ENCODE measurements at places on chromosomes 3 and 15.

DNA sequence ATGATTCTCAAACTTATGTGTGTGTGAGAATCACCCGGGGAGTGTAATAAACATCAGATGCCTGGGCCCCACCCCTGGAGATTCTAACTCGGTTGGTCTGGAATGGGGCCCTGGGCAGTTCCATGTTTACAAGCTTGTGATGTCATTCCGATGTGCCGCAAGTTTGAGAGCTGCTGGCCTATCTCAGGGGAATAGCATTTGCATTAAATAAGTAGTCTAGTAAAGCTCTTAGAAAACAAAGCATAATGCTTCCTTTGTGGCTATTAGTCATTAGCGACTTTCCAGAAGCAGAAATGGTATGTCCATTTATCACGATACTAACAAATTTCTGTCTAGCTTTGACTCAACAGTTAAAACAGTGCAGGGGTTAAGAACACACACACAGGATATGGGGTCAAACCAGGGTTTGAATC lies 20.9 kb downstream of the PGBD4 start:
- DNase-seq: no peak

- DNase-seq: no peak
Measured at GRCh38 chr3:115165266-115165665, 18.2 kb upstream of the ZBTB20 start.

GRCh38 chr3:32216172-32216783 lies 22.2 kb upstream of the CMTM8 start:
- no peak for DNase-seq

DNA sequence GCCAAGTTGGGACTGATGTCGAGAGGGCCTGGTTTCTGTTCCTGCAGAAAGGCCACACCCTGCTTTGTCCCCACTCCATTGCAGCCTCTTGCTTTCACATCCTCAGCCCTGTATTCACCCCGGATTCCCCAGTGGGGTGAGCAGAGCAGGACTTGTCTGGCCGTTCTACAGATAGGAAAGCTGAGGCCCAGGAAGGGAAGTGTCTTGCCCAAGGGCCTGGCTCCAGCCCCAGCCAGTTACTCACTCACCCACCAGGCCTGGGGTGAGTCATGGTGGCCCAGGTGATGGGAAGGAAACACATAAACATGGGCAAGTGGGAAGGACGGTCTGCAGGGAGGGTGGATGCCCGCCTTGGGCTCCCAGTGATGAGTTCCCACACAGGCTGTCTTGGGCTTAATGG lies 6.1 kb upstream of the DUSP7 start:
- DNase-seq: no peak

DNA sequence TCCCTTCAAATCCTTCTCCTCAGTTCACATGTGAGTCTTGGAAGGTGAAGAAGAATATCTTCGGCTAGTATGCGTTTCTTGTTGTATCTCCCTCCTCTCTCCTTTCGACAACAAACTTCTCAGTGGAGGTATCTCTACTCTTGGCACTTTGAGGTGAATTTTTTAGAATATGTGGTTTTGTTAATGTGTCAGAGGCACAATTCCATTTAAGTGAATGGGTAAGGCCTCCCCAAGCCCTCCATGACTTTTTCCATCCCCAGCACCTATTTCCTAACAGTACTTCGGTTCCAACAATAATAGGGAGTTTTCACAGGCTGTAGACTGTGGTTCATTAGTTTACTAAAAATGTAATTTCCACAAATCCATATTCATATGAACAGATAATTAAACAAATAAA lies 74.2 kb downstream of the TM4SF4 start:
- no peak for DNase-seq

DNA sequence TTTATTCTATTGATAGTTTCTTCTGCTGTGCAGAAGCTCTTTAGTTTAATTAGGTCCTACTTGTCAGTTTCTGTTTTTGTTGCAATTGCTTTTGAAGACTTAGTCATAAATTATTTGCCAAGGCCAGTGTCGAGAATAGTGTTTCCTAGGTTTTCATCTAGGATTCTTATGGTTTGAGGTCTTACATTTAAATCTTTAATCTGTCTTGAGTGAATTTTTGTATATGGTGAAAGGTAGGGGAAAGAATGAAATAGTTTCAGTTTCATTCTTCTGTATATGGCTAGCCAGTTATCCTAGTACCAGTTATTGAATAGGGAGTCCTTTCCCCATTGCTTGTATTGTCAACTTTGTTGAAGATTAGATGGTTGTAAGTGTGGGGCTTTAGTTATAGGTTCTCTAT lies 10.6 kb upstream of the GCSAM start:
- DNase-seq: no peak

DNA sequence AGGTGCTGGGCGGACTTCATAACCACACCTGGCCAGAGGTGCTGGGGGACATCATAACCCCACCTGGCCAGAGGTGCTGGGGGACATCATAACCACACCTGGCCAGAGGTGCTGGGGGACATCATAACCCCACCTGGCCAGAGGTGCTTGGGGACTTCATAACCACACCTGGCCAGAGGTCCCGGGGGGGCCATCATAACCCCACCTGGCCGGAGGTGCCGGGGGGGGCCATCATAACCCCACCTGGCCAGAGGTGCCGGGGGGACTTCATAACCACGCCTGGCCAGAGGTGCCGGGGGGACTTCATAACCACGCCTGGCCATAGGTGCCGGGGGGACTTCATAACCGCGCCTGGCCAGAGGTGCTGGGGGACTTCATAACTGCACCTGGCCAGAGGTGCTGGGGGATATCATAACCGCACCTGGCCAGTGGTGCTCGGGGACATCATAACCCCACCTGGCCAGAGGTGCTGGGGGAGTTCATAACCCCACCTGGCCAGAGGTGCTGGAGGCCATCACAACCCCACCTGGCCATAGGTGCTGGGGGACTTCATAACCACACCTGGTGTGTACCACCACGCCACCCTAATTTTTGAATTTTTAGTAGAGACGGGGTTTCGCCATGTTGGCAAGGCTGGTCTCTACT lies 10.7 kb upstream of the TUBGCP5 start:
- DNase-seq: no peak

DNA sequence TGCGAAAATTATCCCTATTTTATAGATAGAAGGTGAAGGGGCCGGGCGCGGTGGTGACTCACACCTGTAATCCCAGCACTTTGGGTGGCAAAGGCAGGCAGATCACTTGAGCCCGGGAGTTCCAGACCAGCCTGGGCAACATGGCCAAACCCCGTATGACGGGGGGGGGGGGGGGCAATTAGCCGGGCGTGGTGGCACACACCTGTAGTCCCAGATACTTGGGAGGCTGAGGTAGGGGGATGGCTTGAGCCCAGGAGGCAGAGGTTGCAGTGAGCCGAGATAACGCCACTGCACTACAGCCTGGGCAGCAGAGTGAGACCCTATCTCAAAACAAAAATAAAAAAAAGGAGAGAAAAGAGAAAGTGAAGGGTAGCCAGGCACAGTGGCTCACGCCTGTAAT lies 1.4 kb downstream of the AAGAB start:
- DNase-seq: no peak

DNA sequence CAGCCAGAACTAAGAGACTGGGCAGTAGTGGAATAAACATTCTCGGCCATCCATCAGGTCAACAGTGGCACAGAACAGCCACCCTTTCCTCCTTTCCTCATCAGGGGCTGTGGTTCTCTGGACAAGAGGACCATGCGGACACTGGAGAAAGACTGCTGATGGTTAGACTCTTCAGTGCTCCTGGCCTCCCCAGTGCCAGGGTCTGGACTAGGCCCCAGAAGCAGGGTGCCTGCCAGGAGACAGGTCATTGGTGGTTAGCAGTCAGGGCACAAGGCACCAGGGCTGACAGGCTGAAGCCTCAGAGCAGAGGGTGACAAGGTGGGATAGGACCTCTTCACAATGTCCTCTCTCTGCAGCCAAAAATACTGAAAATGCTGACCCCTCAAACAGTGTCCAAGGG lies 30.1 kb downstream of the POC1A start:
- no peak for DNase-seq

- DNase-seq: no peak
Measured at GRCh38 chr15:31245756-31246155, 80.9 kb upstream of the KLF13 start.

- DNase-seq: no peak
Measured at GRCh38 chr3:24541935-24542334, 47.3 kb upstream of the THRB start.

- no peak for DNase-seq
Measured at GRCh38 chr15:82294061-82294690, 31.6 kb downstream of the SAXO2 start.

DNA sequence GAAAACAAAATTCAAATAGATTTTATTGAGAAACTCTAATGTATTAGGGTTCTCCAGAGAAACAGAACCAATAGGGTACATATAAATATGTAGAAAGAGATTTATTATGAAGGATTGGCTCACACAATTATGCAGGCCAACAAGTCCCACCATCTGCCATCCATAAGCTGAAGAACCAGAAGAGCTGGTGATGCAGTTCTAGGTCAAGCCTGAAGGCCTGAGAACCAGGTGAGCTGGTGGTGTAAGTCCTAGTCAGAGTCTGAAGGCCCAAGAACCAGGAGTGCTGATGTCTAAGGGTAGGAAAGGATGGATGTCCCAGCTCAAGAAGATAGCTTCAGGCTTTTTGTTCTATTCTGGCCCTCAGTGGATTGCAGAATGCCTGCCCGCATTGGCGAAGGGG lies 2.6 kb upstream of the NFKBIZ start:
- DNase-seq: no peak

GRCh38 chr3:189269365-189269764 lies 97.6 kb downstream of the TPRG1 start:
- no peak for DNase-seq

DNA sequence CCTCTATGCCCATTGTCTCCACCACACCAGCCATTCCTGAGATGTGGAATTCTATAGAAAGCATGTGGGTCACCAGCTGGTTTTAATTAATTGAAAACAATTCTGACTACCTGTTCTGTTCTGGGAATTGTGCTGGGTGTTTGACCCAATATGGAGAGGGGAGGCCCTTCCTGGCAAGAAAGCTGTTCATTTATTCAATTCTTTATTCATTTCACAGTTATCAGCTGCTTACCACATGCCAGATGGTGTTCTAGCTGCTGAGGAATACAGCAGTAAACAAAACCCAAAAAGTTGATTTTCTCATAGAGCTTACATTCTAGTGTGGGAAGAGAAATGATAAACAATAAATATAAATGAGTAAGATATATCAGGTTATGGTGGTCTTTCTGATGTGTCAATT lies 296.1 kb upstream of the RASGRP1 start:
- DNase-seq: no peak

DNA sequence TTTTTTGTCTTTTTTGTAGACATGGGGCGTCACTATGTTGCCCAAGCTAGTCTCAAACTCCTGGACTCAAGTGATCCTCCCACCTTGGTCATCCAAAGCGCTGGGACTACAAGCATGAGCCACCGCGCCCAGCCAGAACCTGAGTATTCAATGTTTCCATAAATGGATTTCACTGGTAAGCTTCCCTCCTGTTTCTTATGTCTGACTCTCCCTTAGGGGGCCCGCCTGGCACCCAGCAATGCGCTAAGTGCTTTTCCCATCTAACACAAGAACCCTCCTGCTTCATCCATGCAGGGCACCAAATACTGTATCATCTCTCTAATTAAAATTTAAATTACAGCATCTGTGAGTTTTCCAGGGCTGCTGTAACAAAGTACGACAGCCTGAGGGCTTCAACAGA lies 44.9 kb downstream of the KLF15 start:
- no peak for DNase-seq

GRCh38 chr3:46922871-46923558 lies 45.5 kb downstream of the PTH1R start:
- DNase-seq: no peak

- DNase-seq: no peak
Measured at GRCh38 chr15:95013381-95013780, 782.0 kb downstream of the MCTP2 start.

DNA sequence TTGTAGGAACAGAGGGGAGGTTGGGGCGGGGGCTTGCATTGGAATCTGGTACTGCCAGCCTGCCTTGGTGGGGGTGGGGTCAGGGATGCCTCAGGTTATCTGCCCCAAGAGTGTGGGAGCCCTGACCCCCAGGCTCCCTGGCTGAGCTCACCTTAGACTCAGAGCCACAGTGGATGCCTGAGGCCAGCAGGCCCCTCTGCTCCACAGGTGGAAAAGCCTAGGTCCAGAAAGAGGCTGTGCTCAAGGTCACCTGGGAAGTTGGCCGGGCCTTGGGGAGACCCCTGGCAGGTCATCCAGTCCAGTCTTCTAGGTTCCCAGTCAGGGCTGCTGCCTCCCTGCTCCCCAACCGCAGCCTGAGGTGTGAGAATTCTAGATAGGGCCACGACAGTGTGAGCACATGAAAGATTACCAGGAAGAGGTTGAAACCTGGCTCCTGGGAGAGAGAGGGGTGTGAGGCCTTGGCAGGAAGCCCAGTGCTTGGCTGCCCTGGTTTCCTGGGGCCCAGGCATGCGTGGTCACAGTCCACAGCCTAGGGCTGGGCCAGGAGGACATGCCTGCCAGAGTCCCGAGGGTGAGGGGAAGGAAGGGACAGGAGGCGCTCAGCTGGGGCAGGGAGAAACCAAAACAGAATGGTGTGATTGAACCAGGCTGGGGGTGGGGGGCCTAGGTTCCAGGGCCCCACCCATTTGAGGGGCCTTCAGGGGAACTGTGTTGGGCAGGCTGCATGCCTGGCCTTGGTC lies 4.9 kb downstream of the HDAC11 start:
- no peak for DNase-seq

- no peak for DNase-seq
Measured at GRCh38 chr15:59419170-59419569, 18.8 kb upstream of the FAM81A start.

GRCh38 chr3:78888635-78889034 lies 879.2 kb downstream of the ROBO1 start:
- no peak for DNase-seq

GRCh38 chr3:159763011-159763601 lies 225.5 kb upstream of the IL12A start:
- DNase-seq: no peak

- DNase-seq: no peak
Measured at GRCh38 chr3:74106925-74107324, 482.2 kb upstream of the PDZRN3 start.

GRCh38 chr15:88635318-88635717 lies 3.5 kb upstream of the ISG20 start:
- DNase-seq: no peak

DNA sequence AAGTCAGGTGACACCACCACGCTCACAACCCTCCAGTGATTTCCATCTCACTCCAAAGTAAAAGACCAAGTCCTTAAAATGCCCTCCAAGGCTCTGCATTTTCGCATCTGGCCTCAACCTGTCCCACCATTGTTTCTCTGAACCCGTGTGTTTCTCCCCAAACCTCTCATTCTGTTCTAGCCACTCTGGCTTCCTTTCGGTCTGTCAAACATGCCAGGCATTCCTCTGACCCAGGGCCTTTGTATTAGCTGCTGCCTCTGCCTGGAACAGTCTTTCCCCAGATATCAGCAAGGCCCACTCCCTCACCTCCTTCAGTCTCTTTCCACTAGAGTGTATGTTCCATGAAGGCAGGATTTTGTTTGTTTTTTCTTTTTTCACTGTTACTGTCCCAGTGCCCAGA lies 16.0 kb downstream of the MAP2K5 start:
- no peak for DNase-seq

- no peak for DNase-seq
Measured at GRCh38 chr15:58840048-58840447, 68.9 kb downstream of the MINDY2 start.

GRCh38 chr3:55489798-55490132 lies 2.7 kb upstream of the WNT5A start:
- no peak for DNase-seq

GRCh38 chr3:34213478-34213877 lies 415.0 kb downstream of the PDCD6IP start:
- DNase-seq: no peak

GRCh38 chr3:157103860-157104259 lies 56.1 kb downstream of the CCNL1 start:
- DNase-seq: no peak

GRCh38 chr3:143753456-143753855 lies 94.8 kb downstream of the SLC9A9 start:
- DNase-seq: no peak

All from stimulated activated CD8-positive, alpha-beta memory T cell treated with anti-CD3 and anti-CD28 coated beads, Interleukin-7, amount 100 ng/mL, for 1 hour (primary cell).